ENCODE measurements at places on chromosomes 12 and 14.

GRCh38 chr12:9214534-9214933, 6.3 kb upstream of the PZP start:
- DNase-seq, result no peak

GRCh38 chr14:58428118-58428683, 682 bp downstream of the KIAA0586 start:
- peak; percentile 68 for DNase-seq

DNA sequence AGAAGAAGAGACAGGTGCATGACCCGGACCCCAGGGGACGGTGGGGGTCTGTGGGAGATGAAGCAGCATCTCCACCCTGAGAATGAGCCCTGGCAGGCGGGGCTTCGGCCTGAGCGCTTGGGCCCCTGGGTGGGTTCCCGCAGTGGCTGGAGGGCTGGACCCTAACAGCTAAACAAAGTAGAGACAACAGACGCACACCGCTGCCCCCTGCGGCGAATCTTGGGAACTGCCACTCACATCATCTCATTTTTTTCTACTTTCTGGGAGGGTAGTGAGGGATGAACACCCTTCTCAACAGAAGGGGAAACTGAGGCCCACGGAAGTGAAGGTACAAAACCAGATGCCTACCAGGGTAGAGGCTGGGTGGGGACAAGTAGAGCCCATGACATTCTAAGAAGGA, 104.7 kb downstream of the RFLNA start:
- DNase-seq, result no peak

DNA sequence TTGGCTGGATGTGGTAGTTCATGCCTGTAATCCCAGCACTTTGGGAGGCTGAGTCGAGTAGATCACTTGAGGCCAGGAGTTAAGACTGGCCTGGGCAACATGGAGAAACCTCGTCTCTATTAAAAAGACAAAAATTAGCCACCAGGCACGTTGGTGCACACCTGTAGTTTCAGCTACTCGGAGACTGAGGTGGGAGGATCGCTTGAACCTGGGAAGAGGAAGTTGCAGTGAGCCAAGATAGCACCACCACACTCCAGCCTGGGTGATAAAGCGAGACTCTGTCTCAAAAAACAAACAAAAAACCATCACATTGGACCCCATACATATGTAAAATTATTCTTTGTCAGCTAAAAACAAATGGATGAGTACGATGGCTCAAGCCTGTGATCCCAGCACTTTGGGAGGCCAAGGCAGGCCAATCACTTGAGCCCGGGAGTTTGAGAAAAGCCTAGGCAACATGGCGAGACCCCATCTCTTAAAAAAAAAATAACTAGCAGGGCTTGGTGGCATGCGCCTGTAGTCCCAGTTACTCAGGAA, 43.9 kb downstream of the LIMA1 start:
- DNase-seq, result no peak

DNA sequence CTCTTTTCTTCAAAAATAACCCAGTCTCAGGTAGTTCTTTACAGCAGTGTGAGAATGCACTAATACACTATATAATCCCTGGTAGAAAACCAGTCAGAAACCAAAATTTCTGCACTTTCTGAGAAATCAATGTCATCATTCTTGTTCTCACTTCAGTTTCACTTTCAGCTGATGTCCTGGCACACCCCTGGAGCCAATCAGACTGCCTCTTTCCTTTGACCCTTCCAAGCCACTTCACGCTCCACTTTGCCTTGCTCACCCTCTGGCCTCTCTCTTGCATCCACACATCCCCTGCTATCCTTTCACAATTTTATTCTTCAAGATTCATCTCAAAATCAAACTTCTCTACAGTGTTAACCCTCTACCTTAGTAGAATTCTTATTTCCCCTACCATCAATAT, 181.1 kb downstream of the ASCL1 start:
- no peak for DNase-seq

DNA sequence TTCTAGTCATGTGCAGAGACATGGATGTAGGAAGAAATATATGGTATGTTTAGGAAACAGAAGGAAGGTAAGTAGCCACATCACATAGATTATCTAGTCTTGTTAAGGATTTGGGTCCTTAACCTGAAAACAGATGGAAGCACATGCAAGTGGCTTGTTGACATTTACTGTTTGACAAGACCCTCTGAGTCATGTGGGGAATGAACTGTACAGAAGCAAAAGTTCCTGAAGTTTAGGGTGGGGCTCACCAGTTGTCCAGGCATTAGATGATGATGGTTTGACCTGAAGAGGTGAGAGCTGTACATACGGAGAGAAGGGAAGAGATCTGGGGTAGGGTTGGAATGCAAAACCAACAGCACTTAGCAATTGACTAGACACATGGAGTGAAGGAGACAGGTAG, 281.1 kb upstream of the GRIP1 start:
- no peak for DNase-seq

DNA sequence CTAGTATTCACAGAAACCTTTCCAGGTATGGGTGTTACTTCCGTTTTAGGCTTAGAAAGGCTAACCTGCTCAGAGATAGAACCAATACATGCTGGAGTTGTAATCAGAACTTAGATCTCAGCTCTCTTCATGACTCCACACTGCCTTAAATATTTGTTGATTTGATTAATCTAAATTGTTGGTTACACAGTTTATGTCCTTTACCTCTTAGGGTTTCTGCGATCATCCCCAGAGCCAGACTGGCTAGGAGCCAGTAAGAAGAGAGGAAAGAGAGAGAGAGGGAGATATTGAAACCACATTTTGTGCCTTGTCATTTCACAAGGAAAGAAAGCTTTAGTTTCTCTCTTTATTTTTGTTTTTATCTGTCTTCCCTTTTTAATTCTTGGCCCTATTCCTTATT, 16.8 kb upstream of the MGP start:
- DNase-seq, result peak; percentile 71

DNA sequence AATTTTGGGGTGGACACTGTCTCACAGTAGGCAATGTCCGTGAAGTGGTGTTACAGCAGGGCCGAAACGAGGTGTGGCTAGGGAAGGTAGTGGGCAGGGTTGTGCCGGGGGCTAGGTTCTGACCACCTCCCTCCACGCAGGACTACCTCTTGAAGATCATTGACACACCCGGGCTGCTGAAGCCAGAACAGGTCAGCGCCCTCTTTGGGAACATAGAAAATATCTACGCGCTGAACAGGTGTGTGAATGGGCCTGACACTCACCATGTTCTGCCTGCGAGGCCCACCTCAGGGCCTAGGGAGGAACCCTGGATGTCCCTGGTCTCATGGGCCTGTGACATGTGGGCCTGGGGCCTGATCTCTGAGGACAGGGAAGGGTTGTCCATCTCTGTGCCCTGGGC, 24.6 kb downstream of the PLEKHG3 start:
- no peak for DNase-seq

- DNase-seq, result no peak
These were observed 185.7 kb upstream of the PPFIA2 start for GRCh38 chr12:81944886-81945285.

DNA sequence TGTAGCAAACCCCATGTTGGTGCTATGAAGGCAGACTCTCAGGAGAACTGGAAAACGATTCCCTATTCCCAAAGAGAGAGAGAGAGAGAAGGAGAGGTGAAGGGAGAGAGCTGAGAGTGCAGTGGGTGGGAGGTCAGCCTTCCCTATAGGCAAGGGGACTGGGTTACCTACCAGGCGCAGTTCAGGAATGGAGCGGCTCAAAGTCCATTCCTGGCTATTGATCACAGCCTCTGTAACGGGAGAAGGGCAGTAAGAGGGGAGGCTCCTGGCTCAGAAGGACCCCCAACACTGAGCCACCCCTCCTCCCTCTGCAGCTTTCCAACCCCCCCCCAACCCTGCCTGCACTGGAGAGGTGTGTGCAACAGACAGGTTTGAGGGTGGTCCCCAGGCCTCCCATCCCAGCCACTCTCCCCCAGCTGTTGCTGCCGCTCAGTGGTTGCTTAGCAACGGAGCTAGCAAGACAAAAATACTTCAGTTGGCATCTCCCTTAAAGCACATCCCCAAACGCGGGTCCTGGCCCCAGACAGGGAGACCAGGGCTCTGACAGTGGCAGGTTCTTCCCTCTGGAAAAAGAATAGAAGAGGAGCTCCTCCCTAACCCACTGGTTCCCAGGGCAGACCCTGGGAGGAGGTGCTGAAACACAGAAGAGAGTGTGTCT, 3.2 kb downstream of the AGAP2 start:
- no peak for DNase-seq

- DNase-seq, result no peak
These were observed 798 bp downstream of the CLEC2B start for GRCh38 chr12:9868311-9868801.
